ENCODE measurements at places on chromosomes 12 and 14. TPM values are rescaled to one million over a fixed set of nuclear protein-coding genes. Genes with fewer than 3 reads are reported as not detected.

- no peaks in the 10 kb centered on the region for H3K36me3 ChIP-seq
- no peak overlapping the region for H3K27ac ChIP-seq
- H3K27me3 ChIP-seq, result no peaks in the 10 kb centered on the region
- no peak for DNase-seq
- H3K4me1 ChIP-seq, result peaks cover 9% of the 10 kb centered on the region
Observed at GRCh38 chr12:70290116-70290515, 46.9 kb downstream of the CNOT2 start.

Gene LMNTD1
- total RNA-seq, result not detected

Gene ITGA7
- 23.6 TPM for total RNA-seq

Gene EIF2S3B
- 1.2 TPM for total RNA-seq

Gene CHMP4A
- 37.6 TPM for total RNA-seq

Gene TPCN1
- 39.5 TPM for total RNA-seq

Gene BORCS5
- 17.4 TPM for total RNA-seq

Measured in vagina (tissue), 2 donors.